Nucleus accumbens (tissue), 56 donors: ENCODE measurements at places on chromosomes 16 and 17.

DNA sequence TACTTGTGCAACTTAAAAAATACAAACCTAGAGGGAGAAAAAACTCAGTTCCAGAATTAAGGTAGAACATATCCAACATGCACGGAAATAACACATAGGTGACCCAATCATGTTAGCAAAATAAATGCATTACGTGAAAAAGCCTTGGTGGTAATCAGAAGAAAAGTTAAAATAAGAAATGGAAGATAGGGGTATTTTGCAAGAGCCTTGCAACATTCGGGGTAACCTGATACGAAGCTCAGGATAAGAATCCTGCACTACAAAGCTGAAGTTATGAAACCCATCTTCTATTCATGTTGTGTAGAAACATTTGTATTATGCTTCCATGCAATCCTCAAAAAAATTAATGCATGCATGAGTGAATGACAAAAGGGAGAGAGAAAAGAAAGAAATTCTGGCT lies 33.1 kb downstream of the CHCT1 start:
- no peak for DNase-seq

- peak; percentile 56 for DNase-seq
Observed at GRCh38 chr16:83771306-83771942, 36.4 kb upstream of the HSBP1 start.

DNA sequence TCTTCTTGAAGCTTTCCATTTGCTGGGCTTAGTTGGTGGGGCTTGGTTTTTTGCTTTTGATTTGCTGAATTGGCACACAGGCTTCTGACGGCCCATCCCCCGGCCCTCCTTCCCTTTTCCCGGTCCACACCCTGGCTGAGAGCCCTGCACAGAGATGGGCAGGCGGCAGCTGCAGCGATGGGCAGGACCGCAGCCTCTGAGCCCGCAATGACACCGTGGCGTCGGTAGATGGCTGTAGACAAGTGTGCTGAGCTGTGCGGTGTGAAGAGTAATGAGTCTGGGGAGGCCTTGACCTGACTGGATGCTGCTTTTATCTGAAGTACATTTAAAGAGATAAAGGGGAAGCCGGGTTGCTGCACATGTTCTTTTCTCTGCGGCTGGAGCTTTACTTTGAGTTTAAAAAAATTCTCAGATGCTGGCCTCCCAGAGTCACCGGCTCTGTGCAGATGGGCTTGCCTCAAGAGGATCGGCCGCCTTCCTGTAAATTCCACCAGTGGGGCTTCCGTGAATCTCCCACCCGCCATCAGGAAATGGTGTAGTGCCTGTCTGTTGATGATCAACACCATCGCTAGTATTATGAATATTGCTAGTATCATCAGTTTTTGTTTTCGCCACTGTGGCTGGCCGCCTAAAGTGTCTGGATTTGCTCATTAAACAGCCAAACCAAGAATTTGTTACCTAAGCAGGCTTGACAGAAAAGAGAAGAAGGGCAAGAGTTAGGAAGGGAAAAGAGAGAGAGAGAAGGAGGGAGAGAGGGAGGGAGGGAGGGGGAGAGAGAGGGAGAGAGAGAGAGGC lies 245.6 kb upstream of the RBFOX1 start:
- DNase-seq = peak; percentile 17

DNA sequence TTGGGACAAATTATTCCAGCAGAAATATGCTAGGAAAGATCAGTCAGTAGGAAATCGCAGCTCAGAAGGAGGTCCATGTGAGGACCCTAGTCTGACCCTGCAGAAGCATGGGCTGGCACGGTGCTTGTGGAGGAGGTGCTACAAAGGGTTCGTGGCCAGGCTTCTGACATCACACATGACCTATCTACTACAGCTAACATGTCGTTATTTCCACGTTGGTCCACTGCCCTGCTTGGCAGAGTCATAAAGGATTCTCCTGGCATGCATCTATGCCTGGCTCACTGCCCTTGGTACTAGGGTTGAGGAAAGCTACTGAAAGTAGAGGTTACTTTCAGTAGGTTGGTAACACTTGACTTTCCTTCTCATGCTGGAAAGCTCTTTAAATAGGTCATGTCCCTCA lies 118.1 kb upstream of the SHISA6 start:
- DNase-seq = peak; percentile 1

- DNase-seq = no peak
Observed at GRCh38 chr16:79810449-79811189, 210.1 kb upstream of the MAF start.

- no peak for DNase-seq
Observed at GRCh38 chr17:45310380-45311324, 6.2 kb downstream of the MAP3K14 start.

GRCh38 chr17:6713918-6714271 lies 726 bp upstream of the SLC13A5 start:
- no peak for DNase-seq

DNA sequence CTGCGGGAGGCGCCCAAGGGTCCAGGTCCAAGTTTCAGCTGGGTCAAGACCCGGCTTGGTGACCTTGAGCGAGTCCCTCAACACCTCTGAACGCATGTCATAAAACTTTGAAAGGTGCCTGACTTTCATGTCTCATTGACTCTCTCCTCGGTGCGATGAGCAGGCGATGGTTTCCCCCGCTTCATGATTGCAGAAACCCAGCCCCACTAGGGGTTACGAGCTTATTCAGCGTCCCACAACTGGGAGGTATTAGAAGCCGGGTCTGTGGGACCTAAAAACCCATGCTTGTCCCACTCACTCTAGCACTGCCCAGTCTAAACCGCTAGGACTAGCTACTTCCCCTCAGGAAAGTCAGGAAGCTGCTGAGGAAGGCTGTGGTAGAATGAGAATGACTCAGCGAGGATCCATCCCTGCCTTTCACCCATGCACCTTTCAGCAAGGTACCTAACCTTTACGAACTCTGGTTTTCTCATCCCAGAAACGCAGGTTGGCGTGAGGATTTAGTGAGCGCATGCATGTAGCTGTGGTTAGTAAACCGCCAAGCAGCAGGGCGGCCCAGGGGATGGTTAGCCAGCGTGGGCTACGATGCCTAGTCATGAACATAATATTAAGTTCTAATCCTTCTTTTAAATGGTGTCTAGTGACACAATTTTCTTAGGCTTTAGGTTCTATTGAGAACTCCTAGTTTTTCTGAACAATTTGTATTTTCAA lies 26.2 kb upstream of the RFFL start:
- DNase-seq = peak; percentile 61

- DNase-seq = no peak
Observed at GRCh38 chr17:33090806-33091205, 99.2 kb downstream of the SPACA3 start.

DNA sequence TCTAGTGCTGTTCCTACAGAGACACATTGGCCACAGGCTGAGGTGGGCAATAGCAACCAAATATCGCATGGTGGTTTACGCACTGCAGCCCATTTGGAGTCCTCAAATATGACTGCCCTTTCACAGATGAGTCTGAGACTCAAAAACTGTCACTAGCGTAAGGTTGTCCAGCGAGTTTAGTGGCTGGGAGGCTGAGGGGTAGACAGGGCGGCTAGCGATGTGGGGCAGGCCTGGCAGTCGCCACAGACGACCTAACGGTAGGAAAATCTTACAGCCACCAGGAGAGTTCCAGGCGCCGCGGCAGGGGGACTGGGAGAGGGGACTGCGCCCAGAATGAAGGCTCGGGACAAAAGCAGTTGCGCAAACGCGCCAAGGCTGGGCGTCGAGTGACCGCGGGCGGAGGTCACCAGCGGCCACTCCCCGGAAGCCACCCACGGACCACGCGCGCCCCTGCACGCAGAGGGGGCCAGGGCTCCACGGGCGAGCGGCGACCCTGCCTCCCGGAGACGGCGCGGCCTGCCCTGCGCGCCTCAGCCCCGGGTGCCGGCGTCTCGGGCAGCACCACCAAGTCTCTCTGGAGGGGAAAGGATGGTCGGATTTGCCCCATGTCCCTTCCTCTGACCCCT lies 699 bp upstream of the MAP1LC3B start:
- DNase-seq = no peak

DNA sequence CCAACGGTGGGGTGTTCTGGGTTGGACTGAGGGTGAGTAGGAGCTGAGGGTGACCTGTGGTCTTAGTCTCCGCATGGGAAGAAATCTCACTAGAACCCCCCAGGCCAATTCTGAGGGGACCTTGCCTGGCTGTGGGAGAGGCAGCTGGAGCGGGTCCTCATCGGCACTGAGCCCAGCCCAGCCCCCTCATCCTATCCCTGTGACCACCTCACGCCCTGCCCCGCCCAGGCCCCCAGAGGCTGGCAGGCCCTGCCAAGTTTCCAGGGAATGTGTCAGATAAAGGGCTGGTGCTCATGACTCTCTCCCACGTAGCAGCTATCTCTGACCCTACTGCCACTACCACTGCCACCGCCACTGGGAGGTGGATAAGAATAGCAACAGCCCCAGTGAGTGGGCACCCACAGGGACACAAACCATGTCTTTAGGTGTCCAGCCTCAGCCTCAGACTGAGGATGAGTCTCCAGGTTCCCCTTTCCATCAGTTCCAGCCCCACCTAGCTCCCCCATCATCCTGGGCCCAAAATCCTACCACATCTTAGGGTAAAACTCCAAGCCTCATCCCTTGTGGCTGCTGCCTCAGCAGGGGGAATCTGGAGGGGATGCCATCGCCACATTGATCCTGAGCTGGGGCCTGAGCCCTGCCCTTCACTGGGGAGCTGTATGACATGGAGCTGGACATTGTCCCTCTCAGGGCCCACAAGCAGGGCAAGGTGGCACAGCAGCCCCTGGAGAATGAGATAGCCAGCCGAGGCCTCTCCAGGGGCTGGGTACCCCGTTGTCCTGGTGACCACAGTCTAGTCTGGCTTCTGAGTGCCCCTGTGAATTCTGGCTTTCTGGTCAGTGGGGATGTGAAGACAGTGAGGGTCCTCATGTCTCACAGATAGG lies 14.9 kb downstream of the CDH16 start:
- no peak for DNase-seq

DNA sequence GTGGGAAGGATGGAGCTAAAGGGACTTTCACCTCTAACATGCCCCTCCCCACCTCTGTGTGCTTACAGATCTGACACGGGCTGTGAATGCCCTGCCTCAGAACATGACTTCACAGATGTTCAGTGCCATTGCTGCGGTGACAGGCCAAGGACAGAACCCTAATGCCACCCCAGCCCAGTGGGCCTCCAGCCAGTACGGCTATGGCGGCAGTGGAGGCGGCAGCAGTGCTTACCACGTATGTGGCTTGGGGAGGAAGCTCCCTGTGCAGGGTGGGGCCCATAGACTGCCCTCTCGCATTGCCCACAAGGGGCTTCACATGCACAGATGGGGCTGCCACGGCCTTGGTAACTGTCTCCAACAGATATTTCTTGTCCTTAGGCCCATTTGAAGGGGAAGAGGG lies 11.4 kb downstream of the PROCA1 start:
- DNase-seq = no peak
